ENCODE measurements at places on chromosomes 2 and 18.

DNA sequence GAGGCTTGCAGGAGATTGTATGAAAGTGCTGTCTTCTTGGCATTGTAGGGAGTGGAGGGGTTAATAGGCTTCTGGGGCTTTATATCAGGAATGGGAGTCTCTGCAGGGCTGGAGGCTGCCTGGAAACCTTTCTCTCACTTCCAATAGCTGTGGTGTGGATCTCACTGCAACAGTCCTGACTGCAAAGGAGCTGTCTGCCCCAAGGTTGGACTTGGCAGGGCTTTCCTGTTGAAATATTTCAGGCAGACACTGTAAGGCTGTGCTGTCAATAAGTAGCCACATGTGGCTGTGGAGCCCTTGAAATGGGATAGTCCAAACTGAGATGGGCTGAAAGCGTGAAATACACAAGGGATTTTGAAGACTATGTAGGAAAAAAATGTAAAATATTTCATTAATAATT lies 399.1 kb upstream of the SPRED2 start:
- no peaks in the 10 kb centered on the region for H3K27me3 ChIP-seq
- no peak overlapping the region for H3K4me3 ChIP-seq
- no peak for DNase-seq
- H3K4me1 ChIP-seq = no peaks in the 10 kb centered on the region
- H3K36me3 ChIP-seq = no peaks in the 10 kb centered on the region
- H3K27ac ChIP-seq = no peak overlapping the region

DNA sequence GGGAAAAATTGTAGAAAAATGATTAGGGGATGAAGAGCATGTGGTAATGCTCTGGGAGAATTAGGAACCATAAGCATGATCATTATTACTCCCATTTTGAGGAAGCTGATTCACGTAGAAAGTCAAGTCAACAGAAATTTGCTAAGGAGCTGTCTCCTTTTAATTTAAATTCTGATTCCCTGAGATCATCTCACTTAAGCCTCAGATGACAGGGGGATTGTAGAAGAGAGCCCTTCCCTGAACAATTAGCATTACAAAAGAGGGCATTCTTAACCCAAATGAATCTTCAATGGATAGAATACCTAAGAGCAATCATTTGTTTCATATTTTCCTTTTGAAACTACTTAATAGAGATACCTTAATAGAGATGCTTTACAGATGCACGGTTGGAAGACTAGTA lies 267.9 kb downstream of the NYAP2 start:
- DNase-seq = no peak
- H3K27me3 ChIP-seq = no peaks in the 10 kb centered on the region
- H3K4me1 ChIP-seq = no peaks in the 10 kb centered on the region
- no peaks in the 10 kb centered on the region for H3K36me3 ChIP-seq
- H3K27ac ChIP-seq = no peak overlapping the region

DNA sequence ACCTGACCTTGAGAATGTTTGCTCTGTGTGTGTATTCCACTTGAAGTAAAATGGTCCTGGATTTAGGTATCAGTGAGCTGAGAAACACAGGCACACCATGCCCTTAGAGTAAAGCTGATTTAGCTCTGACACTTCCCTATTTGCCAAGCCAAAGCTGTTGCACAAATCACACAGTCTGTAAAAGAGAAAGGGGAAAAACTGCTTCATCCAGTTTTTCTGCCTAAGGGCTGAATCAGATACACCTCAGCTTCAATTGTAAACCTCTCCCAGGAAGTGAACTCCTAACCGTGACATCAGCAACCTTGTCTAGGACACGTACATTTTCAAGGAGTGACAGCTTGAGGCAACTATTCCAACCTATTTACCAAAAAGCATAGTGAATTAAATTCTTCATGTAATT lies 150.4 kb downstream of the NR4A2 start:
- H3K4me3 ChIP-seq = no peak overlapping the region
- no peaks in the 10 kb centered on the region for H3K27me3 ChIP-seq
- peaks cover 2% of the 10 kb centered on the region for H3K4me1 ChIP-seq
- DNase-seq = peak; percentile 99

DNA sequence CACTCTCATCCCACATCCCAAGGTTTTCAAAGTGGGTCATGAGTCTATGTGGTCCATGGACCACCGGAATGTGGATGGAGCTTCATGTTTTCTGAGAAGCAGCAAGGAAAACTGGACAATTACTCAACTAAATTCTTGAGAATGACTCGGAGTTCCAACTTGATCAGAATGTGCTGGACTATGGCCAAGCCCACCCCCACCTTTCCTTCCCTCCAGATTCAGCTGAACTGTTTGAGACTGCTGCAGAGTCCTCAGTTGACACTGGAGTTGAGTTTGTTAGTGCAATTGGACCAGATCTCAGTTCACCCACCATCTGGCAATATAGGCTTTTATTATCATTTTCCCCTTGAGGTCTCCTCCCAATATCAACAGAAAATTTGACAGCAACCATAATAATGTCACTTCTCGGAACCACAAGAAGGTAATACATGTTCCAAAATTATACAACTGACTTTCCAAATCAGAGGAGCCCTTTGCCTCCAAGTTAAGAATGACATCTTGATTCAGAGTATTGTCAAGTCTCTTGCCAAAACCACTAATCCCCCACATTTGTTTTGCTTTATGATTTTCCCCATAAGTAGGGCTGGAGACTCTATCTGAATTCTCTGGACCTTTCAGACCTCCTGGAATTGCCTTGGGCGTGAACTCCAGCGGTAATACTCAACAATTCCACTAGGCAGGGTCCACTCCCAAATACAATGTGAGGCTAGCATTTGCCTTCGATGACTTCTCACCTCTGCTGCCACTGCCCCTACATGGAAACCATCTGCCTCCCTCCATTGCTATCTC lies 8.8 kb downstream of the COL4A4 start:
- H3K4me3 ChIP-seq = no peak overlapping the region
- H3K27ac ChIP-seq = no peak overlapping the region
- peak; percentile 64 for DNase-seq

DNA sequence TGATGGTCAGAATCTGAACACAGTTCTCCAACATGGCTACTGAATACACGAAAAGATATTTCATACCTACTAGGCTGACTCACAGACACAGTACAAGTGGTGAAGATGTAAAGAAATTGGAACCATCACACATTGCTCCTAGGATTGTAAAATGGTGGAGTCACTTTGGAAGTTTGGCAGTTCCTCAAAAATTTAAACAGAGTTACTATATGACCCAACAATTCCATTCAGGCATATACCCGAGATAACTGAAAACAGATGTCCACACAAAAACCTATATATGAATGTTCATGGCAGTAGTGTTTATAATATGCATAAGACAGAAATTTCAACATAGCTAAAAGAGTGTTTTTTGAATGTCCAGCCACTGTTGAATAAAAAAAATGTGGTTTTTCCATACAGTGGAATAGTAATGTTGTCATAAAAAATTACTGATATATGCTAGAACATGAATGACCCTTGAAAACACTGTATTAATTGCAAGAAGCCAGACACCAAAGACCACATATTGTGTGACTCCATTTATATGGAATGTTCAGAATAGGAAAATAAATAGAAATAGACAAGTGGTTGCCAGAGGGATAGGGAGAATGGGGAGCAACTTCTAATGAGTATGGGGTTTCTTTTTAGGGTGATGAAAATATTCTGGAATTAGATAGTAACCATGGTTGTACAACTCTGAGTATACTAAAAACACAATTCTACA lies 10.1 kb downstream of the RMP24 start:
- H3K27ac ChIP-seq = no peak overlapping the region
- DNase-seq = no peak

DNA sequence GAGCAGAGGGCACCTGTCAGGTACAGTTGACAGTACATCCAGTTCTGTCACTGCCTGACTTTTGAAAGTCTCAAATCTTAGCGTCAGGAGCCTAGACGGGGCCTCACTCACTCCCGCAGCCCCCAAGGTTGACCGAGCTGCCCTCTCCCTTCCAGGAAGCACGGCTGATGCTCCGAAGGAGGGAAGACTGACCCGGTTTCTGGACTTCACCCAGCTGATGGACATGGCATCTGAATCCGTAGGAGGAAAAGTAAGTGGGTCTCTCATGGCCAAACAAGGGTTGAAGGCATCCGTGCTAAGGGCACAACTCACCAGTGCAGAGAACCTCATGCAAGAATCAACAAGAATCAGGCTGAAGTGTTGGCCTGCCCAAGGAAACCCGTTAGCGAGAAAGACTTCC lies 12.9 kb downstream of the ALLC start:
- no peak overlapping the region for H3K4me3 ChIP-seq
- H3K4me1 ChIP-seq = no peaks in the 10 kb centered on the region
- DNase-seq = no peak
- H3K27ac ChIP-seq = no peak overlapping the region

- no peaks in the 10 kb centered on the region for H3K27me3 ChIP-seq
- H3K4me3 ChIP-seq = no peak overlapping the region
- no peaks in the 10 kb centered on the region for H3K36me3 ChIP-seq
- peaks cover 3% of the 10 kb centered on the region for H3K4me1 ChIP-seq
- DNase-seq = no peak
- no peak overlapping the region for H3K27ac ChIP-seq
Measured at GRCh38 chr2:9010866-9011265, 7.4 kb upstream of the MBOAT2 start.

GRCh38 chr2:48448274-48449061 lies 81.5 kb upstream of the STON1 start:
- H3K27ac ChIP-seq = peak overlapping the region; percentile 38
- peak; percentile 45 for DNase-seq
- H3K4me3 ChIP-seq = no peak overlapping the region
- H3K27me3 ChIP-seq = no peaks in the 10 kb centered on the region
- no peaks in the 10 kb centered on the region for H3K36me3 ChIP-seq

GRCh38 chr2:12066116-12066515 lies 319.7 kb downstream of the LPIN1 start:
- H3K4me1 ChIP-seq = no peaks in the 10 kb centered on the region
- no peak overlapping the region for H3K27ac ChIP-seq
- H3K36me3 ChIP-seq = no peaks in the 10 kb centered on the region
- no peak for DNase-seq

- H3K4me3 ChIP-seq = no peak overlapping the region
- H3K4me1 ChIP-seq = peaks cover 3% of the 10 kb centered on the region
- DNase-seq = no peak
- H3K27ac ChIP-seq = no peak overlapping the region
- H3K27me3 ChIP-seq = no peaks in the 10 kb centered on the region
Measured at GRCh38 chr2:182426082-182426917, 536 bp downstream of the PDE1A start.

DNA sequence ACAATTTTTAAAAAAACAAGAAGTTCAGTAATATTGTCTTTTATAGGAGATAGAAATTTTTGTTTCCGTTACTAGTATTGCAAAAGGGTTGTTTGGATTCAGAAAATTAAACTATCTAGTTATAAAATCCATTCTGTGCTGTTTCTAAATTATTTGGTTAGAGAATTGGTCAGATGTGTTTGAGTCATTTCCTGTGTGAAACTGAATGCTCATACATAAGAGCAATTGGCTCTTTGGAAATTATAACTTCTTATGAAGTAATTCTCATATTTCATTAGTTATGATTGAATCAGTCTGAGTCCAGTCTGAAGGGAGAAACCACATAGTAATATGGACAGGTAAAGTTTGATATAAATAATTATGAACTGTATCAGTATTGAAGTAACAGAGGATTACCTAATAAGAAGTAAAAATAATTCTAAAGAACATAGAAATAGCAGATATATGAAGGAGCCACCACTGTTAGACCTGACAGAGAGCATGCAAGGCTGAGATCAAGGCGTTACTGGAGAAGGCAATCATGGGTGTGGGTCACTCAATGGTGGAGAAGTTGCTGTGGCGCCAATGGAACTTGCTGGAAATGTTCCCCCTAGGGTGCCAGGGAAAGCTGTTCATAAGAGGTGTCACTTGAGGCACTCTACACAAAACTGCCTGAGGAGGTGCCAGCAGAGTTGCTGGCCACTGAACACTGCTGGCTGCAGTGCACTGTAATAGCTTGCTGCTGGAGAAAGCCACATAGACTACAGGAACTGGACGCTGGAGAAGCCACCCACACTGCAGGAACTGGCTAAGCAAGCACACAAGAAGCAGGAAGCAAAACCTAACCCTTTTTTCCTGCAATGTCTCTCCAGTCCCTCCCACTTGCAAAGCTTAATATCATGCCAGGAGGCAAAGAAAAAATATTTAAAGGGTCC lies 18.0 kb upstream of the FAP start:
- H3K27me3 ChIP-seq = no peaks in the 10 kb centered on the region
- H3K4me3 ChIP-seq = no peak overlapping the region
- H3K36me3 ChIP-seq = no peaks in the 10 kb centered on the region
- DNase-seq = peak; percentile 42
- H3K27ac ChIP-seq = no peak overlapping the region
- H3K4me1 ChIP-seq = peaks cover 4% of the 10 kb centered on the region

- no peak overlapping the region for H3K27ac ChIP-seq
- peak overlapping the region; percentile 39 for H3K4me3 ChIP-seq
- H3K4me1 ChIP-seq = no peaks in the 10 kb centered on the region
Measured at GRCh38 chr2:96157649-96158553, 12.7 kb upstream of the DUSP2 start.

DNA sequence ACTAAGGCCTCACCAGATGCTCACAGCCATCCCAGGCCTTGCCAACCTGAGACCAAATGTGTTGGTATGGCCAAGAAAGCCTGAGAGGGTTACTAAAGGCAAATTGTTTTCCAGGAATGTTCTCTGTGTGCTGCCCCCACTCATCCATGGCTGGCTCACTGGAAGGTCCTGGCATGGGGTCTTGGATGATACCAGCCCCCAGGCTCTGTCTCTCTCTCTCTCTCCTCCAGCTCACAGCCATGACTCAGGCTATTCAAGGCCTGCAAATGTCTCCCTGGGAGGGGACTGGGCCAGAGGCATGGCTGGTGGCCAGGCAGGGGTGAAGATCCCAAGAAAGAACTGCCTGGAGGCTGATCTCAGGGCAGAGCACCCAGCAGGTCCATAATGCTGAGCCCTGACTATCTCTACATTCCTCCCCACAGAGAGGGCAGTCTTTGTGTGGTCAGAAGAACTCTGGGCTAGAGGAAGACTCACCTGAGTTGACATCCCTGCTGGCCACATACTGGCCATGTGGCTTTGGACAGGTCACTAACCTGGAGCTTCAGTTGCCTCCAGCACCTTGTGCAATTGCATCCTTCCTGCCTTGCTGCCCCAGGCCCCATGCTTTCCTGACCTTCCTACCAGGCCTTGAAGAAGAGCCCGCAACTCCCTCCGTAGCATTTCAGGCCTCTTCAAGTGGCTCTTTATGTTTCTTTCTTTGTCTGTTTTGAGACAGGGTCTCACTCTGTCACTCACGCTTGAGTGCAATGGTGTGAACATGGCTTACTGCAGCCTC lies 150.4 kb downstream of the ZFP36L2 start:
- H3K27me3 ChIP-seq = no peaks in the 10 kb centered on the region
- no peaks in the 10 kb centered on the region for H3K36me3 ChIP-seq
- H3K27ac ChIP-seq = no peak overlapping the region
- no peak overlapping the region for H3K4me3 ChIP-seq

DNA sequence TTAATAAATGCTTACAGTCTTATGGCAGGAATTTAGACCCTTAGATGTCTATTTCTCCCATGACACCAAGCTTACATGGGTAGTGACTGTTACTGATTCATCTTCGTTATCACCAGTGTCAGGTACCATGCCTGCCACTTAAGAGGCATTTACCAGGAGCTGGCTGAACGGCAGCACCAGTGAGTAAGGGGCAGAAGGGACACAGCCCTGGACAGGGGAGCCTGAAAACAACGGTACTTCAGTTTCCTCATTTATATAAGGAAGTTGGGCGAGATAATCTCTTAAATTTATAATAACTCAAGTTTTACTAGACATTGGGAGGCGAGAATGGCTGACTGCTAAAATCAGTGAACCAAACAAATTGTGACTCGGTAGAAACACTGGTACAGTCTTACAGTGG lies 1.2 kb downstream of the COA5 start:
- no peak for DNase-seq
- H3K27me3 ChIP-seq = no peaks in the 10 kb centered on the region
- H3K36me3 ChIP-seq = peaks cover 9% of the 10 kb centered on the region
- H3K27ac ChIP-seq = no peak overlapping the region

- no peak overlapping the region for H3K27ac ChIP-seq
- no peak for DNase-seq
- no peaks in the 10 kb centered on the region for H3K27me3 ChIP-seq
- H3K36me3 ChIP-seq = no peaks in the 10 kb centered on the region
Measured at GRCh38 chr2:142803158-142803557, 74.3 kb upstream of the KYNU start.
